Ecto neural progenitor cell (in vitro differentiated cells): ENCODE measurements at places on chromosomes 11 and 22.

DNA sequence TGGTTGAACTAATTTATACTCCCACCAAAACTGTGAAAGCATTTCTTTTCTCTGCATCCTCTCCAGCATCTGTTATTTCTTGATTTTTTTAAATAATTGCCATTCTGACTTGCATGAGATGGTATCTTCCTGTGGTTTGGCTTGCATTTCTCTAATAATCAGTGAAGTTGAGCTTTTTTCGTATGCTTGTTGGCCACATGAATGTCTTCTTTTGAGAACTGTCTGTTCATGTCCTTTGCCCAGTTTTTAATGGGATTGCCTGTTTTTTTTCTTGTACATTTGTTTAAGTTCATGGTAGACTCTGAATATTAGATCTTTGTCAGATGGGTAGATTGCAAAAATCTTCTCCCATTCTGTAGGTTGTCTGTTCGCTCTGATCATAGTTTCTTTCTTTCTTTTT is 46.1 kb downstream of the MS4A13 start:
- DNase-seq = no peak

DNA sequence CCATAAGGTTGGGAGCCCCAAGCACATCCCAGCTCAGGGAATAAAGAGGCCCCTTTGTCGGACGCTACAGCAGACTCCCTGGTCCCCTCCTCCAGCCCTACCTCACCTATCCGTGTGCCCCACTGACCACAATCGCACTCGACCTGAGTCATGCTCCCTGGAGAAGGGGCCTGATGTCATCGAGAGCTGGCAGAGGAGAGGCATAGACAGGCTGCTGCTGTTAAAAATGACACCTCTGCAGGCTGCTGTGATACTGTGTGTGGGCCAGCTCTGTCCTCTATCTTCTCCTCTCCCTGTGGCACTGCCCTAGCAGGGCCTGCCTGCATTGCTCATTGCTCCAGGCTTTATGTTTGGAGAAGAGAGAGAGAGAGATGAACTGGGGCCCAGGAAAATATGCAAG is 123.4 kb upstream of the SYT13 start:
- DNase-seq = no peak

DNA sequence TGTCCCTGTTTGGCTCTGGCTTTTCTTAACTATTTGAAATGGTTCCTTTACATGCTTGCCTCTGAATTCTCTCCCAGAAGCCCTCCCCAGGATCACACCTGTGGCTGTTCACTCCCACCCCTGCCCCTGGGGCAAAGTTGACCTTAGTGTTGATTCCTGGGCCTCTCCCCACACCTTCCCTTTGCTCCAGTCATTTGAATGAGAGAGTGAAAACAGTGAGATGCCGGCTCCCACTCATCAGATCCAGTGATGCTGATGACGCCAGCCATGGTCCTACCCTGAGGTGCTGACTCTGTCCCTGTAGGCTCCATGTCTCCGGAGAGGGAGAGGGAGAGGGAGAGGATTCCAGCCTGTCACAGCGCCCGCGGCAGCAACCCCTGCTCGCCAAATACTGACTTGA is 40.7 kb downstream of the LRP5 start:
- DNase-seq = no peak

DNA sequence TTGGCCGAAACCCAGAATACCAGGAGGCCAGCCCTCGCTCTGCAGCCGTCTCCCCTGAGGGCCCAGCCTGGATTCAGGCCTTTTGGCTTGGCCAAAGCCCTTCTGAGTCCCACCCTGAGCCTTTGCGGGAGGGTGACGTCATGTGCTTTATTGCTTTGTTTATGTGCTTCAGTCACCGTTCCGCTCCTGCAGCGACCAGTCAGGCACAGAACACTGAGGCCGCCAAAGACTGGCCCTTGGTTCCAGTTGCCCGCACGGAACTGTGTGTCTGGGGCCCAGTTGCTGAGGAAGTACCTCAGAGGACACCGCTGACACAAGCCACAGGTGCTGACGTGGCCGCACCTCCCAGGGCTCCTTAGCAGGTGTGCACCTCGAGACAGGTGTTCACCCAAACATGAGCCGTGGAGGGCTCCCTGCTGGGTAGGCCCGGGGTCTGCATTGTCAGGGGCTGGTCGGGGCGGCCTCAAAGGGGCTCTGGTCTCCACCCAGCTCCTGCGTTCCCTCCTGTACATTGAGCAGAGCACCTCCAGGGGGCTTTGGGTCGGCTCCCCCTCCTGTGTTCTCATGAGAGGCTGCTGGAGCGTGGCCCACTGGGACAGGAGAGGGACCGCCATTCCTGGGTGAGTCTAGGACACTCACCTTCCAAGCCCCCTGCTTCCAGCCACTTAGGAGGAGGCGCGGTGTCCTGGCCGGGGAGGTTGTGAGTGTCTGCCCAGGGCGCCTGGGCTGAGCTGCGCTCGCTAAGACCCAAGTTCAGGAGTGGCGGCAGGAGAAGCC is 376.8 kb downstream of the TBC1D22A start:
- no peak for DNase-seq

DNA sequence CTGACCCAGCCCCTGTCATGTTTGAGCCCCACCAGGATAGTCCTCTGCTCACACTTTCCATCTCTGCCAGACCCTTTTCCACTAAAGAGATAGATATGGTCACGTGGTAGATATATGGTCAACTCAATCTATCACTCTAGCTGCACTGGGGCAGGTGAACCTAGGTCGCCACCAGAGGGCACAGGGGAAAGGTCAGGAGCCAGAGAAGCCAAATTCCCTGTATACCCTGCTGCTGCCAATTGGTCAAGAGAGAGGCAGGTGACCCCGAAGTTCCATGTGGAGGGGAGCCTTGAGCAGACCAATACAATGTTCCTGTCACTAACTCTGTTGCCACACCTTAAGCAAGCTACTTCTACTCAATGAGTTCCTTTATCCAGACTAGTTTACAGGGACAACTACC is 101.1 kb upstream of the GALNT18 start:
- no peak for DNase-seq

GRCh38 chr11:33778675-33779074 is 4.4 kb upstream of the FBXO3 start:
- no peak for DNase-seq

GRCh38 chr11:82906931-82907330 is 5.4 kb downstream of the DDIAS start:
- no peak for DNase-seq

DNA sequence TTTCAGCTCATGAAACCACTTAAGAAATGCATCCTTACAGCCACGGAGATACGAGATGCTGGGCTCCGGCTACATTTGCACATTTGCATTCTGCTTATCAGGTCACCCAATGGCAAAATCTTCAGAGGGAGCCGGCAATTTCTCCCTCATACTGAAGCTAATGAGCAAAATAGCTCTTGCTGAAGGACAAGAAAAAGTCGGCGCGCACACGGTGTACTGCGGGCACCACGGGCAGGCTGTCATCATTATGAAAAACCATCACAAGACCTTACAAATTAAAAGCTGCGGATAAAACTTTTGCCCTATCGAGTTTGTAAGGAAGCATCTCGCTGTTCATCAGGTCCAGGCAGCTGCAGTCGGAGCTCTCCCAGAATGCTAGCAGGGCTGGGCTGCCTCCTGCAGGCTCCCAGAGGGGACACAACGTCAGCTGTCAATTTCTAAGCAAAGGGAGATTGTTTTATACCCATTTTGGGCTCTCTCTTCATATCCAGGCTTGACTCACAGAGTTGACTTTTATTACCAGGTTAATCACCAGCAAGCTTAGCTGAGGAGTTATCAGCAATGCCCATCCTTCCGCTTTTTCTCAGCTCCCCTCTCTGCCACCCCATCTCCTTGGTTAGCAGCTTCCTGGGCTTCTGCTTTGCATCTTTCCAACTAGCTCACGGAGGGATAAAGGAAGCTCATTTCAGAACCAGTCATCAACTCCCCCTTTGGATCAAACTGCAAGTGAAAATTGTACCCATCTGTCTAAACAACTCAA is 375.1 kb downstream of the OPCML start:
- peak; percentile 57 for DNase-seq

GRCh38 chr22:50505776-50506610 is 1.5 kb downstream of the LMF2 start:
- peak; percentile 52 for DNase-seq

GRCh38 chr22:33866511-33866910 is 53.8 kb downstream of the LARGE1 start:
- no peak for DNase-seq

DNA sequence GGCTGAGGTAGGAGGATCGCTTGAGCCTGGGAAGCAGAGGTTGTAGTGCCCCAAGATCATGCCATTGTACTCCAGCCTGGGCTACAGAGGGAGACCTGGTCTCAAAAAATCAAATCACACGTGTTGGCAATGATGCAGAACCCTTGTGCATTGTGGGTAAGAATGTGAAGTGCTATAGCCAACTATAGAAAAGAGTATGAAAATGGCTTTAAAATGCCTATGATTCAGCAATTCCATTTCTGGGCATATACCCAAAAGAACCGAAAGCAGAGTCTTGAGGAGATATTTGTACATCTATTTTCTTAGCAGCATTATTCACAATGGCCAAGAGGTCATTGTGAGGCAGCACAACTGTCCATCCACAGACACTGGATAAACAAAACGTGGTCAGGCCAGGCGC is 2.6 kb upstream of the FADS3 start:
- no peak for DNase-seq

DNA sequence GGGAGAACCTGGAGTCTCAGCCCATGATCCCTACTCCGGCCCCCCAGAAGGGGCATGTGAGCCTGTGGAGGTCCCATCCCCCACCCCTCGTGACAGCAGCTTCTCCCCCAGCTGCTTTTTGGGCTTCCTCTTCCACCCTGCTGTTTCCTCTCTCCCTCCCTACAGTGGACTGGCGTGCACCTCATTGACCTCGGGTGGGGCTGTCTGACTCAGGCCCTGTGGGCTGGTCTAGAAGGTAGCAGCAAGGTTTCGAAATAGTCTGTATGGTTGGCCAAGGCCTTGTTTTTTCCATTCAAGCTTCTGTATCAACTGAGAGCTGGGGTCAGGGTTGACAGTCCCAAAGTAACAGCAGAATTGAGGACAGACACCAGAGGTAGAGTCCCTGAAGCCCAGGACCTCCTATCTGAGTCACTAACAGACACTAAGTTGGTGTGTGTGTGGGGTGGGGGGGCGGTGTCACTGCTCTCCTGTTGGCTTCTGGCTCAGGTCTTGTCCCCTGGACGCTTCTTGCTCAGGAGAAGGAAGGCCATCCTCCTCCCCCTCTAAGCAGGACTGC is 7.7 kb downstream of the SLC37A2 start:
- no peak for DNase-seq

GRCh38 chr22:44888491-44889254 is 121.1 kb downstream of the PHF21B start:
- no peak for DNase-seq

- DNase-seq = no peak
Measured at GRCh38 chr11:57306161-57306876, 18.4 kb downstream of the TNKS1BP1 start.

- no peak for DNase-seq
Measured at GRCh38 chr11:62725646-62726045, 1.6 kb downstream of the HNRNPUL2 start.

- DNase-seq = no peak
Measured at GRCh38 chr11:897253-898142, 13.1 kb downstream of the CHID1 start.

GRCh38 chr11:2437516-2437915 is 6.8 kb downstream of the TRPM5 start:
- no peak for DNase-seq

DNA sequence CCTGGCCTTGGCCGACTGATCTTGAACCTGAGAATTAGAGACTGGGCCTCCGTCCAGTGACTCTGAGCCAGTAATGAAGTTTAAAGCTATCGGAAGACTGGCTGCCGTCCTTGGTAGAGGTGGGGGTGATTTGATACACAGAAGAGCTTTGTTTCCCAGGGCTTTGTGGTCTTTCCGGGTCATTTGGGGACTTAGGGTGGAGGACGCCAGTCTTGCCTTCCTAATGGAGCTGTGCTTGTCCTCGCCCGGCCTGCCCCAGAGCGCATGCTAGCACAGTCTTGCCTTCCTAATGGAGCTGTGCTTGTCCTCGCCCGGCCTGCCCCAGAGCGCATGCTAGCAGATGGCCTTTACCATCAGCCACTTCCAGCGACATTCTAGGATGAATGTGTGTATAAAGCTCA is 65.8 kb downstream of the ST3GAL4 start:
- DNase-seq = no peak

GRCh38 chr11:64436000-64436399 is 77.0 kb downstream of the RPS6KA4 start:
- no peak for DNase-seq

DNA sequence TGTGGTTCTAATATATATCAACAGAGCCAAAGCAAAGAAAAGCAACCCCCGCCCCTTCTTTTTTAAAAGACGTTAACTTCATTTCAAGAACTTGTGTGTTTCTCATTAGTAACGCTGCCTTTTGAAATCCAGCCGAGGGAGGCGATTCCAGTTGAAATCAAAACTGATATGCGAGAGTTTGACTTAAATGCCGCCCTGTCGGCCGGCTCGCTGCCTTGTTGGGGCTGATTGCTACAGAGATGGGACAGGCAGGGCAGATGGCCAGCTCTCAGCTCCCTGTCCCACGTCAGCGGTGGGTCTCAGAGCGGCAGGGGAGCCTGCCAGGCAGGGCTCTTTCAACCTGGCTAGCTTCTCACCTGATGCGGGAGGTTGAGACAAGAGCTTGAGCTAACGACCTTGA is 51.9 kb upstream of the ALX4 start:
- no peak for DNase-seq

GRCh38 chr22:26239581-26239980 is 70.3 kb downstream of the SEZ6L start:
- DNase-seq = no peak

GRCh38 chr22:22944268-22944985 is 56.8 kb downstream of the IGLL5 start:
- peak; percentile 45 for DNase-seq

- DNase-seq = no peak
Measured at GRCh38 chr11:34239465-34240149, 118.2 kb downstream of the ABTB2 start.

DNA sequence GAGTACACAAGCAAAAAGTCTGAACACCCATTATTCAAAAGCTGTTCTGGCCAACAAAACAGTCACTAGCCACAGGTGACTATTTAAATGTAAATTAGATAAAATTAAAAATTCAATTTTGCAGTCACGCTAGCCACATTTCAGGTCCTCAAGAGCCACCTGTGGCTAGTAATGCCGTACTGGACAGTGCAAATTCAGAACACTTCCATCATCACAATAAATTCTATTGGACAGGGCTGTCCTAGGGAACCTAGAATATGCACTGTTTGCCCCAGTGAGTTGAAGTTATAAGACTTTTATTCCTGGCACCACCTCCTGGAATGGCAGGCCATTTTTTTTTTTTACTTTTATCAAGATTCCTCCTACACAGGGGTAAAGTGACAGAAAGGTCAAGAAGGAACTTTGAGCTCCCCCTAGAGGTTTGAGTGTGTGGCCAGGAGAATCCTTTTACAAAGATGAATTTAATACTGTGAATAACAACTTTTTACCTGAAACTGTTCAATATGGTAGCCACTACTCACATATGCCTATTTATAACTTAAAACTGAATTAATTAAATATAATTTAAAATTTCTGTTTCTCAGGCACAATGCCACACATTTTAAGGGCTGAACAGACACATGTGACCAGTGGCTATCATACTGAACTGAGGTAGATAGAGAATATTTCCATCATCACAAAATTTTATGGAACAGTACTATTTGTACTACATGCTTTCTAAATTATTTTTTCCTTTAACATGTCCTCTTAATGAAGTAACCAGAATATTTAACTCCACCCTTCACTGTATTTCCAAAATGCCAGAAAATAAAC is 6.5 kb downstream of the MSANTD2 start:
- DNase-seq = no peak

- DNase-seq = no peak
Measured at GRCh38 chr11:55838452-55838851, at the start of gene OR5D16. Gene OR5D16, plus strand, starts transcription at chr11:55838752. Its CDS starts 0 bp downstream, at chr11:55838752.
